ENCODE measurements at places on chromosomes 2 and 18.

- DNase-seq, result no peak
Observed at GRCh38 chr2:121450301-121450700, 80.4 kb upstream of the RNU4ATAC start.

- DNase-seq, result no peak
Observed at GRCh38 chr2:26645762-26646161, 4.6 kb upstream of the CIB4 start.

DNA sequence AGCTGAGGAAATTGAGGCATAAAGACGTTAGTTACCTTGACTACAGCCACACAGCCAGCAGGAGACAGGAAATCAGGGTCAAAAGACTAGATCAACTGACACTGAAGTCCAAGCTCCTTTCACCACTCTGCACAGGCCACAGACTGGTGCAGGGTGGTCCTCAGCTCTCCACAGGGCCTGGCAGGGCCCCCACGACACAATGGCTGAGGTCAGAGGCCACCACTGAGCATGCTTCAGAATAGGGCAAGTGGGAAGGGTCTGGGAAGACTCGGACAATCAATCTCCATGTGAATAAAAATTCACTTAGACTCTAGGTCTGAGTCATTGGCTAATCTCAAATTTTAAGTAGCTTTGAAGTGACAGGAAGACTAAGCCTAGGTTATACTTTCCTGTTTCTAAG is 201.7 kb downstream of the ALK start:
- no peak for DNase-seq

DNA sequence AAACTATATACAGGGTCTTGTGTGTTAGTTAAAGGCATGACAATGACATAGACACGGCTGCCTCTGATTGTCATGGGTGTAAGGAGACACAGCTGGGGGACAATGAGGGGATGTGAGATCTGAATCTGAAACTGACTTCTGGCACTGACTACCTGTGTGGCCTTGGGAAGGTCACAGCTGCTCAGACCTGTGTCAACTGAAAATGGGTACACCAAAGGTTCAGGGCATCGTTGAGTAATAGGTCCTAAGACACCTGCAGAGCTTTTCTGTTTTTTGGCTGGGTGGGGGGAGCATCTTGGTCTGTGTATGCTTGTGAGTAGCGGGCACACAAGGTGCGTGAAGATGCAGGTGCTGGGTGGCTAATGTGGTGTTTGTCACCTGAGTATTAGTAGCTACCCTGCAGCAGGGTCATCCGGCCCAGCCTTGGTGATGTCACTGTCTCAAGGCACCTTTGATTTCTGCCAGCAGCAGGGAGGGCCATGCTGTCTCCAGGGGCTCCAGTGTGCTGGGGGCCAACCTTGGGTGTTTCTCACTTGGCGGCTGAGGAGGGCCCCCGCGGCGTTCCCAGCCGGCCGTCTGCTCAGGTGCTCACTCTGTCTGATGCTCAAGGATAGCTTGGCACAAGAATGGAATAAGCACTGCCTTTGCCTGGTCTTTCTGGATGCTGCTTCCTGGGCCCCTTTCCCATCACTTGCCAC is 53.1 kb upstream of the HS6ST1 start:
- no peak for DNase-seq

GRCh38 chr2:158651358-158652057 is 143.6 kb upstream of the DAPL1 start:
- DNase-seq, result no peak

GRCh38 chr18:49632588-49632987 is 70.7 kb downstream of the LIPG start:
- DNase-seq, result no peak

GRCh38 chr18:56302156-56302555 is 336.2 kb downstream of the TXNL1 start:
- DNase-seq, result no peak

DNA sequence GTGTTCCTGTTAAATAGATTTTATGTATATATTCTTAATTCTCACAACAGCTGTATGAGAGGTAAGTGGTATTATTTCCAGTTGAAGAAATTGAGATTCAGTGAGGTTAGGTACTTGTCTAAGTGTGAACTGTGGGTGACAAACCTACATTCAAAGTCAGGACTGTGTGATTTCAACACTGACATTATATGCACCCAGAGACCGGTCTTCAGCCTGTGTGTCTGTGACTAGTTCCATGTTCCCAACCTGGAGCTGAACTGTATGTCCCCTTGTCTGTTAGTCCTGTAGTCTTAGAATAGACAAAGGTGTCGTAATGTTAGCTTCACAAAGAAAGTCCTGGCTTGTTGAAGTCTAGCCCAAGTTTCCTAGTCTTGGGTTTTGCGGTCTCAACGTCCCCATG is 17.4 kb downstream of the PLEKHB2 start:
- DNase-seq, result no peak

GRCh38 chr2:46181306-46181705 is 115.9 kb upstream of the EPAS1 start:
- no peak for DNase-seq

DNA sequence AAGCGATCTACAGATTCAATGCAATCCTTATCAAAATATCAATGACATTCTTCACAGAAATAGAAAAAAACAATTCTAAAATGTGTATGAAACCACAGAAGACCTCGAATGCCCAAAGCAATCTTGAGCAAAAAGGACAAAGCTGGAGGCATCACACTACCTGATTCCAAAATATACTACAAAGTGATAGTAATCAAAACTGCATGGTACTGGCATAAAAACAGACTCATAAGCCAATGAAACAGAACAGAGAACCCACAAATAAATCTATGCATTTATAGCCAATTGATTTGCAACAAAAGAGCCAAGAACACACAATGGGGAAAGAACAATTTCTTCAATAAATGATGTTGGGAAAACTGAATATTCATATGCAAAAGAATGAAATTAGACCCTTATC is 99.2 kb downstream of the POLR1A start:
- no peak for DNase-seq

DNA sequence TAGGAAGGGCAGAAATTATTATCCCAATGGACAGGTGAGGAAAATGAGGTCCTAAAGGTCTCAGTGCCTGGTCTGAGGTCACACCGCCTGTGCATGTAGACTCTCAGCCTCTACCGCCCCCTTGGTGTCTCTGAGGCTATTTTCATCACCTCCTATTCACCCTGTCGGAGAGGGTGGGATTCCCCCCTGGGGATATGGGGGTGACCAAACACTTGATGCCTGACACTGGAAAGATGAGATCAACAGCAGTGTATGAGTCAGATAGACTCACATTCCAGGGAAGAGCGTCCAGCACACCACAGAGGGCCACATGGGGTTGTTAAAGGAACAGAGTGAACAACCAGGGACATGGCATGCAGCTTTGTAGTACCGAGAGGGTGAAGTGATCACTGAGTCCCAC is 199.7 kb downstream of the SMAD2 start:
- DNase-seq, result no peak

GRCh38 chr2:18346344-18346743 is 214.1 kb downstream of the RDH14 start:
- DNase-seq, result no peak

GRCh38 chr18:59629894-59630293 is 67.3 kb downstream of the CCBE1 start:
- no peak for DNase-seq

DNA sequence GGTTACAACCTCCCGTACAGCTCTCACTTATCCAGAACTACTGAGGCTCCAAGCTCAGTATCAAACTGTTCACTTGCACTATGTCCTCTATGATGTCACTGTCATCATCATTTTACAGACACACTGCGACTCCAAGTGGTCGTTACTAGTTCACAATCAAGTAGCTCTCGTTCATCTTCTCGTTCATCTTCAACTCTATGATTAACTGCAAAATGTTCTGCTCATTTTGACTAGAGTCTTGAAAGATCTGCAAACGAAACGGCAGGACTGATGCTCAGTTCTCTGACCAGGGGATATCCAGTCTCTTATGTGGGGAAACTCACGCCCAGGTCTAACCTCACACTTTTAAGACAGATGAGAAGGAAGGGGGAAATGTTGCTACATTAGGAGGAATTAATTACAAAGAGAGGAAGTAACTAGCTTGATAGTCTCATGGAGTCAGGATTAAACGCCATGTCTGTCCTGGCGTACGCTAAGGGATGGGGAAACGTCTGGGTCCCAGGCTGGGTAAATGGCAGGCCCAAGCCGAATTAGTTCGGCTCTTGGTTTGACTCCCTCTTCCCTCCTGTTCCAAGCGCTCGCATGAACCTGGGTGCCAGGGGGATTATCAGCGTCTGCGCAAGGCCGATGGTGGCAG is 794 bp upstream of the CHCHD5 start:
- DNase-seq, result no peak

DNA sequence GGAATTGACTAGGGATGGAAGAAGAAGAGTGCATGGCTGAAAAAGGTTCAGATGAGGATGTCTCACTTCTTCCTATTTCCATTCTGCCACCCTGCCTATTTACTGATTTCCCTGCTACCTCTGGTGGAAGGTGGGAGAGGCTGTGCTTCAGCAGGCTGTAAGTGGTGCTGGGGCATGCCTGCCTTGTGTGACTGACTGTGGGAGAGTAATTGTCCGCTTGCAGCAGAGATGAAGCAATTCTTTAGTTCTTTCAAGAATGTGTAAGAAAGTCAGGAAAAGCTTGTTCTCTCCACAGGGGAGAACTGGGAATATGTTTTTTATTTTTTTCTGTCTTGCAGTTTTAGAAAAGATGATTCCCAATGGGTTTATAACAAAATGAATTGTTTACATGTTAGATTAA is 72.5 kb upstream of the NYAP2 start:
- DNase-seq, result no peak

DNA sequence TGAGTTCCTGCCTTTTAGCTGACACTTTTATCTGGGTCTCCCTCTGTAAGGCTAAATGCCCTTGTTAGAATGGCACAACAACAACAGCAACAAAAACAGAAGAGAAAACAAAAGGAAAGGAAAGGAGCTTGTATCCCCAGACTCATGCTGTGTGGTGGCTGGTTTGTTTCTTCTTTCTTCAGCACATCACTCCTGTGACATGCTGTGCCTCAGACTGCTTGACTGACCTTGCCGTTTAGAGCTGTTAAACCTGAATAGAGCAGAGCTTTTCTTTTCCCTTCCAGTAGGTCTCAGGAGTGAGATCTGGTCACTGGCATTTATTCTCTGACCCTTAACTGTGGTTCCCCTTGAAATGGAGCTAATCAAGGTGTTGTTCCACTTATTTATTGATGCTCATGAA is 18.9 kb downstream of the GALNT13 start:
- no peak for DNase-seq

DNA sequence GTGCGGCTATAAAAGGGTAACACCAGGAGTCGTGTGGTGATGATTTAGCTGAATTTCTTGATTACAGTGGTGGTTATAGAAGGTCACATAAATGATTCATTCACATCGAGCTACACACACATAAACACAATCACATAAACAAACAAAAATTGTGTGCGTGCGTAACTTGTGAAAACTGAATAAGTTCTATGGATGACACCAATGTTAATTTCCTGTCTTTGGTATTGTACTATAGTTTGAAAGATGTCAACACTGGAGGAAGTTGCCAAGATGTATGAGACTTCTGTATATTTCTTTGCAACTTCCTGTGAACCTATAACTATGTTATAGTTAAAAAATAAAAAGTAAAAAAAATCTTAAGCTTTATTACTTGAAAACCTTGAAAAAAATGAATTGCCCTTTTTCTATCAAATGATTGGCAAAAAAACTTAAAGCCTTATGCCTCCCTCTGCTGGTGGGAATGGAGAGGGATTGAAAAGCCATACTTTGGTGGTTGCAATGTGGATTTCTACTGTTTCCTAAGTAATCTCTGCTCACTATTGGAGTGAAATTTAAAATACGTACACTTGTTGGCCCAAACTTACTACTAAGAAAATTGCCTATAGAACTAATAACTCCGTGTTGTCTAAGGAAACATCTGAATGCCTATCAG is 227.7 kb downstream of the RPIA start:
- DNase-seq, result no peak

GRCh38 chr2:134320930-134321329 is 67.1 kb downstream of the MGAT5 start:
- DNase-seq, result no peak

- no peak for DNase-seq
Observed at GRCh38 chr2:66714610-66715009, 279.7 kb downstream of the MEIS1 start.

DNA sequence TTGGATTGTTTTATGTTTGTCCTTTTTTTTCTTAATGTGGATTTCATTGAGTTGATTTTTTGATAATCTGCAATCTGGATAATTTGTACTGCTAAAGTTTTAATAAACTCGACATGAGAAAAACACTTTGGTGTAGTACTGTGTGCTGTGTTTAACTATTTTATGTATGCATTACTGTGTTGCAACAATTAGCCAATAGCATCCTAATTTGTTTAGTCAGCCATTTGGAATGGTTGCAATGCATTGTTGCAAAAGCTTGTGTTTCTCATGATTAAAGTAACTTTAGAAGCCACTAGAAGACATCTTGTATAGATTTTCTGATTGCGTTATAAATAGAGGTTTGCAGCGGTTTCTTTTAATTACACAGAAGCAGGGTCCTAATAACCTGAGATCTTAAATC is 53.5 kb downstream of the PPIG start:
- DNase-seq, result no peak

GRCh38 chr2:195164930-195165329 is 492.1 kb upstream of the SLC39A10 start:
- no peak for DNase-seq

- DNase-seq, result no peak
Observed at GRCh38 chr2:16044946-16045456, 104.7 kb downstream of the MYCN start.

- DNase-seq, result no peak
Observed at GRCh38 chr2:12688091-12688490, 28.6 kb upstream of the TRIB2 start.

DNA sequence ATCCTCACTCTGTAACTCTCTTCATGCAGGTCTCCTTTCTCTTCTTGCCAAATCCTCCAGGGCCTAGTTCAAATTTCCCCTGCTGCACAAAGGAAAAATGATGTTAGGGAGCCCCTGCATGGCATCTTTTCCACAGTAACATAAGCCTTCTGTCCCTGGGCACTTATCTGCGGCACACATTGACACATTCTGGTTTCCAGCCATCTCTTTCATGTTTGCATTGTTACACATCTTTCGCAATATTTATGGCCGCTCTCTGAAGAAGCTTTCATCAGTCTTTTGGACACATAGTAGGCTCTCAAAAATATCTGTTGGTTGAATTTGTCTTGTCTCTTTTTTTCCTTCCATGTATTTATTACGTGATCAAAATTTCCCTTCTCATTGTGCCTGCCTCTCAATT is 1806.1 kb upstream of the PIK3C3 start:
- DNase-seq, result no peak

- no peak for DNase-seq
Observed at GRCh38 chr2:198351647-198352046, 547.3 kb downstream of the PLCL1 start.

GRCh38 chr2:56268856-56269255 is 85.1 kb downstream of the CCDC85A start:
- no peak for DNase-seq

- DNase-seq, result no peak
Observed at GRCh38 chr2:128394007-128394730, 75.5 kb upstream of the HS6ST1 start.

- no peak for DNase-seq
Observed at GRCh38 chr2:141611-142010, 95.3 kb upstream of the FAM110C start.
